ENCODE measurements at places on chromosomes 5 and 9.

GRCh38 chr9:99720455-99721050 lies 101.1 kb upstream of the NR4A3 start:
- DNase-seq = no peak

DNA sequence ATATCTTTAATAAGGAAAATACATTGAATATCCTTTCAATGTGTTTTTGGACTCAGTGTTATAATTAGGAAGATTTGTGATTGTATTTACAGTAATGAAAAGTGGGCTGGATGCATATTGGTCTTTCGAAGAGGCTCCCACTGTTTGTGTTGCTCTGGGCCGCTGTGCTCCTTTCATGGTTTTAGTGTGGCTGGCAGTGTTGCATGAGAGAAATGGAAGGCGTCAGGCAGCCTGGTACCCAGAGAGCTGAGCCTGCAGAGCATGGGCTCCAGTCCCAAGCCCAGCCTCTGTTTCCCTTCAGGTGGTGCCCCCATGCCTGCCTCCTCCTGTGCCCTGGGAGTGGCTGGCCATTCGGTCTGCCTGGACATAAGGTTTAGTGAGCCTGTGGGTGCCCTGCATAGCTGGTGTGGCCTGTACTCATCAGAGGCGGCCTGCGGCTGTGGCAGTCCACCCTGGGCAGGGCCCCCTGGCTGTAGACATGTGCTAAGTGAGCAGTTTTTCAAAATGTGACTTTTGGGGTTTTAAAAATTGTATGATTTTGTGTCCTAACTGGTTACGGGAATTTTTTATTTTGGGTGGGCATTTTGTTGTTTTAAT lies 27.4 kb upstream of the FAM120AOS start:
- DNase-seq = no peak

GRCh38 chr5:110377943-110378342 lies 348.5 kb downstream of the TMEM232 start:
- no peak for DNase-seq

- no peak for DNase-seq
These were observed 2.4 kb upstream of the CDO1 start for GRCh38 chr5:115818821-115819220.

- no peak for DNase-seq
These were observed 215.0 kb upstream of the PANK3 start for GRCh38 chr5:168793841-168794837.

GRCh38 chr5:8954801-8955200 lies 591.1 kb downstream of the SEMA5A start:
- no peak for DNase-seq

DNA sequence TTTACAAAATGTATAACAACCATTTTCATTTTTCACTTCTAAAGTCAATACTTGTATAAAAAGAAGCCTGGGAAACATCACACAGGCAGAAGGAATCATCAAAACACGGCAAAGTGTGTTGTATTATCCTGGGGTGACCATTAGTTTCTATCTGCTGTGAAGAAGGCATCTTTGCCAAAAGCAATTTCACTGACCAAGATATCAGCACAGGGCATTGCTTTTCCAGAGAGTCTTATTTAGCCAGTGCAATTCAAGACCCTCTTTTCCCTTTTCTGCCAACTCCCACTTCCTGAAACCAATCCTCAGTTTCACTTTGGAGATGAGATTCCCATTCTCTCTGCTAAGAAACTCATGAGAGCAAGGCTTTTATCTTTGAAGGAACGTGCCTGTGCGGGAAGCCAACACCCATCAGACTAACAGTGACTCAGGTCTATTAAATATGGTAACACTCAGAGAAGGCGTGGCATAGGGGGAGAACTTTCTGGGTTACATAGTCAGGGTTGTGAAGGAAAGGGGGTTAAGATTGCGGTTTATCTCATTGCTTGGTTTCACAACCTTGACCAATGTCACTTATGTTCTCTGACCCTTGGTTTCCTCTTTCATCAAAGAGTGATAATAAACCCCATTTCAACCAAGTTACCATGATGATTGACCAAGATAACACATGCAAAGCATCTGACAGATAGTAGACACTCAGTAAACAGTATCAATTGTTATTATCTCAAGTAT lies 666.9 kb upstream of the KLF4 start:
- DNase-seq = no peak

GRCh38 chr9:127509261-127509954 lies 58.1 kb downstream of the LRSAM1 start:
- DNase-seq = no peak

Measured in NCI-H2171 treated with DMSO at 0.1 percent for 48 hours (cell line).